ENCODE measurements at places on chromosomes 3 and 15.
A peak's percentile ranks its signal among the peaks of the same experiment; 100 is the strongest.

DNA sequence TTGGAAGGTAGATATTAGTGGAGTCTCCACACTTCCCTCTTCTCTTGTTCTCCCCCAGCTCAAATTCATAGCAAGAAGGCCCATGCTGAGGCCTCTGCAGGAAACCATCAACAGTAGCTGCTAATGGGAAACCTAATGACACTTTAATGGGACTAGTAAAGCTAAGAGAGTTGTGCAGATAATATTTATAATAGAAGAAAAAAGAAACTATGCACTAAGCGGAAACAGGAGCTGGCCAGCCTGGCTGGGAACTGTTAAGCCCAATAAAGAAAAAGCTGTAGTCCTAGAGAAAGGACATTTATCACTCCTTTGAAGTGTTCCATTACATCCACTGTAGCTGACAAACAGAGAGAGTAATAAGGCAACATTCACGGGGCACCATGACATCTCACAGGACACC, 229.6 kb downstream of the IGSF11 start:
- no peak for DNase-seq

- DNase-seq: no peak
These were observed 59.7 kb downstream of the ATP8B4 start for GRCh38 chr15:50059203-50059772.

GRCh38 chr3:25558121-25558520, 106.6 kb downstream of the TOP2B start:
- no peak for DNase-seq

DNA sequence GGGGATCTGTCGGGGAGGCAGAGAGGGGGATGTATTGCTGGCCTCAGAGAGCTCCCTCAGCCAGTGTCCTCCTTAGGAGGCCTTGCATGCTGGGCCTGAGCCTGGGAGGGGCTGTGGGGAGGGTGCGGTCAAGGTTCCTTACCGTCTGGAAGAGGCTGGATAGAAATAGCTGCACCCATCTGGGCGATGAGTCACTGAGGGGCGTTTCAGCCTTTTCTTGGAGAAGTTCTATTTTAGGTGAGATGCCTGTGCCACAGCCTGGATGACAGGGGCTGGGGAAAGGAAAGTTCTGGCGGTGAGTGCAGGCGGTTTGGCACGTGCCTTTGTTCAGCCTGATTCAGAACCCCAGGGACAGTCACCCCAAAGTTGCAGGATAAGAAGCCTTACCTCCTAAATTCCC, 35.7 kb upstream of the APEH start:
- DNase-seq: no peak

DNA sequence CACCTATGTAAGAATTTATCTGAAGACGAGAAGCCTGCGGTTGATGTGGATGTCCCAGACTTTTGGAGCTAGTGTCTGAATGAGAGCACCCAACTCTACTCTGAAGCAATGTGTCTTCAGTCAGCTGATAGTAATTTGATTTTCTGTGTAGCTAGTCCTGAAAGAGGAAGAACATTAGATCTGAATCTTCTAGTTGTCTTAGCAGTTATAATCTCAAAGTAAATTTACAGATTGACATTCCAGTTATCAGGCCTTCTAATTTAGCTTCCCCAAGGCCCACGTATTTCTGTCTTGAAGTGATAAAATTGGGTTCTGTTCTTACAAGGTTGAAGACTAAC, 1.5 kb downstream of the TCAIM start:
- DNase-seq: no peak

DNA sequence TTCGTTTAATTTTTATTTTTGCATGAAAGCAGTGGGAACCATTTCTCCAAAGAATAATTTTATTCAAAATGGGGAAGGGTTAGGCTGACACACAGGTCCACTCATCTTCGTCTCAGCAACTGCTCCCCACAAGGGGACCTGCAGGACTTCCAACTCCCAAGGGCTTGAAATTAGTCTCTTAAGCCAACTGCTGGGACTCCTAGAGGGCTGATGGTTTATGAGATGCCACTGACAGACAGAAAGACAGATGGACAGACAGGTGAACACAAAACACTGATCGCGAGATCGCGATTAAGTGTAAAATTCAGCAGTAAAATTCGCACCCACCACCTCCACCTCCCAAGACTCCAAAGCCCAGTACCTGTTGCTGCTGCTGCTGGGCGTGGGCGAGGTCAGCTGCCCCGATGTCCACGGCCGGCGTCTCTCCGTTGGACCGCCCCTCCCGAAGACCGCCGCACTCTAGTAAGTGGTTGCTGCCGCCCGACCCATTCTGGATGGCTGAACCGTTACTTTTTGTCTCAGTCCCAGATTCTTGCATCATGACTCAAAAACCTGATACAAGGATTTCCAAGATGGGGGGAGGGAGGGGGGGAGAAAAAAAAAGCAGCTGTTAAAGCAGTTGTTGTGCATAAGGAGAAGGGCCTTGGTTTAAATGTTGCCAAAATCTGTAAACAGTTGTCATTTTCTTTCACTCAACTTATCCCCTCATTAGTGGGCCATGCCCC, 385.5 kb downstream of the FOXP1 start:
- DNase-seq: no peak

- DNase-seq: peak; percentile 3
These were observed 98.0 kb upstream of the RORA start for GRCh38 chr15:61327019-61327631.

DNA sequence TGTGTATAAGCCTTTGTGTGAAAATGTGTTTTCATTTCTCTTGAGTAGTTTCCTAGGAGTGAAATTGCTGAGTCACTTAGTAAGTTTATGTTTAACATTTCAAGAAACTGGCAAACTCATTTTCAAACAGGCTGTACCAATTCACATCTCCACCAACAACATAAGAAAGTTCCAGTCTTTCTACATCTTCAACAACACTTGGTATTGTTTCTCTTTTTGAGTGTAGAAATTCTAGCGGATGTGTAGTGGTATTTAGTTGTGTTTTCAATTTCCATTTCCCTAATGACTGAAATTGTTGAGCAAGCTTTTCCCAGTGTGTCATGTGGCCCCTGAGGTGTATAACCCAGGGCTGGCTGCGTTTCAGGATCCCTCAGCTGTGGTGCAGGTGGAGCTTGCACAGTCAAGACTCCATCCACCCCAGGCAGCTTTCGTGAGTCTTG, 258.5 kb downstream of the PDCD6IP start:
- no peak for DNase-seq

- DNase-seq: no peak
These were observed 321.8 kb upstream of the MME start for GRCh38 chr3:154758109-154758868.

DNA sequence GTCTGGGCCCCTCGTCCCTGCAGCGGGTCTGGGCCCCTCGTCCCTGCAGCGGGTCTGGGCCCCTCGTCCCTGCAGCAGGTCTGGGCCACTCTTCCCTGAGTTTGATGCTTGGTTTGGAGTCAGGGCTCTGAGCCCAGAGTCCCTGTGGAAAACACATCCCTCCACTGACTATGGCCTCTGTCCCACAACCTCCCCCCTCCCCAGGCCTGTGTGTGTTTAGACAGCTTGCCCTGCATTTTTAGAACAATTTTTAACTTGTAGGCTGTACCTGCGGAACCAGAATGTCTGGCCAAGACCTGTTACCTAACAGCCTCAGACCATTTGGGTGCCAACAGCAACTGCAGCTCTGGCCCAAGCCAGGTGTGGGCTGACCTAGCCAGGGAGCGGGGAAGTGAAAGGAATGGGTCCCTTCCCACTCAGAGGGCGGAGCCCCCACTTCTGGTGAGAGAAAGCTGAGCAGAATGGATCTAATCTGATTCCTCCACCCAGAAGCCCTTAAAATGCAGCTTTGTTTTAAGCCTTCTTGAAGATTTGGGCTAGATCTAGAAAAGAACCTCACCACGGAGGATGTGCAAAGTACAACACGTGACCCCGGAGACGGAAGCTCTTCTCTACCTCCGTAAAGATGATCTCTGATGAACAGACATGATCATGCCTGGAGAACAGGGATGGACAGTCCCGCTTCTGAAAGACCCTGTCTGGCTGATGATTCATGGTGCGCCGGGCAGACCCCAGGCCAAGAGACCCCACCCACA, 60.5 kb upstream of the TFRC start:
- DNase-seq: no peak

DNA sequence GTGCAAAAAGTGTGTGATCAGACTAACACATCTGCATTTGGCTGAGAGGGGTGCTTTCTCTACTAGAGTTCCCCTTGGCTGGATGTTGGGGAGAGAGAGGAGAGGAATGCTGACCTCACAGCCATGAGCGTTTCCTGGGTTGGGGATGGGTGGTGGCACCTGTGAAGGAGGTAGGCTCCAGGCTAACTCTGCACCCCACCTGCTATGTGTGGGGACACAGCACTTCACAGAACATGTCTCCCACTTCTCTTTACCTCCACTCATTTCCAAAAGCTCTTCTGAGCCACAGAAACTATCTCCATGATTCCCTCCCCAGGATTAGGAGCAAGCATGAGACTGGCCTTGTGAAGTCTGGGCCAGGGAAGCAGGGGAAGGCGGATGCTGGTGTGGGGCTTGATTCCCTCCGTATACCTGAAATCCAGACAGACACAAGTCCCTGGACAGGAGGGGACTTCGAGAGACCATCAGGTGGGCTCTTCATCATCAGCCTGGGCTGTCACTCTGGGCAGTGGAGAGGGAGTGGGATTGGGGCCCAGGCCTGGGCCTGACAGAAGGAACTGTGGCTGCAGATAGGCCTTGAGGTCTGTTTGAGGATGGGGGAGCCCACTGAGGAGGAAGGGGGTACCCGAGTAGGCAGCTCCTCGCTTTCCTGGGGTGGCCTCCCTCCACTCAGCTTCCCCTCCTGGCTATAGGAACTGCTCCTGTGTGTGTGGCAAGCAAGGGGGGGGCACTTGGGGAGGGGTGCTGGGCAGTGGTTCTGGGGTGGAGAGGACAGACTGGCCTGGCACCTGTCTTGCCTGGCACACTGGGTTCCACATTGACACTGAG, 40.7 kb downstream of the FEM1B start:
- DNase-seq: no peak

DNA sequence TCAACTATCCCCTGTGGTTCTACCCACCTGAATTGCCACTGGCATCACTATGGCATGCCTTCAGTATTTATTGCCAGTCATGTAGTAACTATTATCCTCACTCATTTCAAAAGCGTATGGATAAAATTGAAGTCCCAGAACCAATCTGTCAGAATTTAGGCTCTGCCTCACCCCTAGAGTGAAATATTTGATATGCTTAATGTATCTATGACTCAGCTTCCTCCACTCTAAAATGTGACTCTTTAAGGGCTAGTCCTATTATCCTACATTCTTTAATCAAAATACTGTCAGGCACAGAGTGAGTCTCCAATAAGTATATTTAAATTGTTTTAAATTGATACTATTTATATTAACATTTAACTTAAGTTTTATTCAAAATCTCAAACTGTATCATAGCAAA, 27.6 kb downstream of the ARPP21 start:
- no peak for DNase-seq

GRCh38 chr15:78875107-78875914, 2.6 kb downstream of the MORF4L1 start:
- no peak for DNase-seq

- DNase-seq: no peak
These were observed 56.1 kb downstream of the TAFA4 start for GRCh38 chr3:68876112-68876713.

DNA sequence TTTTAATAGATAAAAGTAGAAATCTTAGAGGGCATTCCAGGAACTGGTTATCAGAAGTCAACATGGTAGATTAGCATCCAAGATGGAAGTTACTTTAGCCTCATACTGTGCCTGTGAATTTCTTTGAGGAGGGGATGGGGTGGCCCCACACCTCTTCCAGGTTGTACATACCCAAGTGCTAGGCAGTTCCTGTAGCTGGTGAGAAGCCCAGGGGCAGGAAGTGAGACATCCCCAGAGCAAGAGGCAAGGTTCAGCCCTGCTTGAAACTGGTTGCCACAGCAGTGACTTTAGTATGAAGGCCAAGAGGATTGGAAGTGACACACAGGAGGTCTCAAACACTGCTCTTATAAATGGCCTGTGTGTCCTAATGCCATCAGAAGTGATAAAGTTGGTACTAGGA, 11.9 kb downstream of the GTPBP8 start:
- no peak for DNase-seq

- no peak for DNase-seq
These were observed 24.4 kb upstream of the PLSCR2 start for GRCh38 chr3:146493761-146494160.

- DNase-seq: no peak
These were observed 121.4 kb upstream of the PHLDB2 start for GRCh38 chr3:111737706-111738086.

- DNase-seq: no peak
These were observed 5.6 kb downstream of the SERPINI1 start for GRCh38 chr3:167740961-167741587.

- DNase-seq: no peak
These were observed 157.8 kb upstream of the ROPN1 start for GRCh38 chr3:124149771-124150170.

DNA sequence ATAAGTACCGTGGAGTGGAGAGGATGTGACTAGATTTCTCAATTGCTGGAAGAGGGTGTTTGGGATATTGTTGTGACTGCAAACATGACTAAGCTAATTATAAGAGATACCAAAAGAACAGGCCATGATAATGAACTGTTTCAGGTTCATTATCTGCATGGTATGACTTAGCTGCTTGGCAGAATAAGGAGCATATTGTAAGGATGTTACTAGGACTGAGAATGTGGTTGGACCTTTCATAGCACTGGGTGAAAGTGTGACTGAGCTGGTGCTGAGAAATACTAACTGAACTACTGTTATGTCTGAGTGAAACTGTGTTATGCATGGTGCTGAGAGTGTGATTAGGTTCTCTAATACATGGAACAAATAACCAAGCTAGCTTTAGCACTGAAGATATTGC, 11.0 kb downstream of the SCN10A start:
- DNase-seq: no peak

DNA sequence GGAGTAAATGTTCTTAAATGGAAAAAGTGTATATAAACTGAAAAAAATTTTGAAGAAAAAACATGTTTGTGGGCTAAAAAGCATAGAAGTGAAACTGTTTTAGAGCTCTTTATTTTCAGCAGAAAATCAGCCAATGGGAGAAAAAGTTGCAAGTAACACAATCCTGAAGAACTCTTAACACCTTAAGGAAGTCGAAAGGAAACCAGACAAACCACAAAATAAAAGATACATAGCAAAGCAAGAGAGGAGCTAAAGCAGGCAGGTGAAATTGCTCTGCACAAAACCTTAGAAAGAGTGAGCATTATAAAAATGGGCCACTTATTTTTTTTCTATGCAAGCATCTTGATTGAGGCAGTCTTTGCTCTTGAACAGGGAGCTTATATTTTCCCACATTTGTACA, 300.5 kb downstream of the RAP2B start:
- no peak for DNase-seq

GRCh38 chr15:42056934-42057798, 36.3 kb upstream of the PLA2G4E start:
- DNase-seq: peak; percentile 47

DNA sequence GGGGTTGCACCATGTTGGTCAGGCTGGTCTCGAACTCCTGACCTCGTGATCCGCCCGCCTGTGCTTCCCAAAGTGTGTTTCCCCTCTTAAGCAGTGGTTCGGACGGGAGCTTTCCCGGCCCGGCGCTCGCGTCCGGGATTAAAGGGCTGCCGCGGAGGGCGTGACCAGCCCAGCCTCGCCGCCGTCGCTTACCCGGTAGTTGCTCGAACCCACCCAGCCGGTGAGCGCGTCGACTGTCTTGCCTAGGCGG, 513 bp downstream of the CLASP2 start:
- DNase-seq: no peak

- no peak for DNase-seq
These were observed 146.3 kb downstream of the ALCAM start for GRCh38 chr3:105513042-105513441.

- DNase-seq: no peak
These were observed 170.5 kb upstream of the POU1F1 start for GRCh38 chr3:87446849-87447387.

GRCh38 chr3:102207151-102207571, 227.7 kb upstream of the ZPLD1 start:
- DNase-seq: no peak

- no peak for DNase-seq
These were observed 22.7 kb downstream of the ZNF860 start for GRCh38 chr3:32004113-32004765.
